T47D (cell line): ENCODE measurements at places on chromosomes 3 and 15.

DNA sequence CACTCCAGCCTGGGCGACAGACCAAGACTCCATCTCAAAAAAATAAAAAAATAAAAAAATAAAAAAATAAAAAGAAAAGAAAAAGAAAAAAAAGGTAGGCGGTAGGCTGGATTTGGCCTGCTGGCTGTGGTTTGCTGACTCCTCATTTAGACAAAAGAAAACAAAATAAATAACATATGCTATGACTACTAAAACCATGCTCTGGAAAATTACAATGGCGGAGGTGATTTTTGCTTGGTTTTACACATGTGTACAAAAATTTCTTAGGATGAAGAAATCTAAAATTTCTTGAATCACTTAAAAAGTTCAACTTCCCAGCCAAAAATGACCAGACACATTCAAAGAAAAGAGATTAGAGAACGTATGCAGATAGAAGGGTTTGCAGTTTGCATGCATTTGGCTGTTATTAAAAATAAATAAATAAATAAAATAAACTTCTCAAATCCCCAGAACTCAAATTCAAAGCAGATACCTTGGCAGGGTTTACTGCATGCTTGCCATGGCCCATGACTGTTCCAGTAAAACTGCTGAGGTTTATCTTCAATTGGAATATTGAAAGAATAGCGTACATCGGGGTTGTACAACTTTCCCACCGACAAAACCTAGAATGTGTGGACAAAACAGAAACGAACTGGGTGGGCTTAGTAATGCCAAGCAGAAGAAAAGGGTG, 65.9 kb downstream of the ADAMTS9 start:
- no peak for DNase-seq

GRCh38 chr3:127005864-127006500, 23.1 kb downstream of the PLXNA1 start:
- DNase-seq: no peak

GRCh38 chr15:101559952-101560351, 70.4 kb upstream of the PCSK6 start:
- no peak for DNase-seq

GRCh38 chr15:99057697-99058420, 47.0 kb upstream of the SYNM start:
- no peak for DNase-seq

DNA sequence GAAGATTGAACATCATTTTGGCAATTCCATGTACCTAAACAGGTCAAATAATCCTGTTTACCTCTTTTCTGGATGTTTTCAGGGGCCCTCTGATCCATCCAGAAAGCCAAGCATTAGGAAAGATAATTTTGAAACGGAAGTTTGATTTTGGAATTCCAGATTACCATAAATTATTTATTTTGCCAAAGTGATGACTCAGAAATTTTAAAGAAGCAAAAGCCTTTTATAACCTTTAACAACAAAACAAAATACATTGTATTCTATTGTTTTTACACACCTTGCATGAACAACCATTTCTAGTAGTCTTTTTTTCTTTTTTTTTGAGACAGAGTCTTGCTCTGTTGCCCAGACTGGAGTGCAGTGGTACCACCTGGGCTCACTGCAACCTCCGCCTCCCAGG, 32.0 kb upstream of the INO80 start:
- DNase-seq: no peak

DNA sequence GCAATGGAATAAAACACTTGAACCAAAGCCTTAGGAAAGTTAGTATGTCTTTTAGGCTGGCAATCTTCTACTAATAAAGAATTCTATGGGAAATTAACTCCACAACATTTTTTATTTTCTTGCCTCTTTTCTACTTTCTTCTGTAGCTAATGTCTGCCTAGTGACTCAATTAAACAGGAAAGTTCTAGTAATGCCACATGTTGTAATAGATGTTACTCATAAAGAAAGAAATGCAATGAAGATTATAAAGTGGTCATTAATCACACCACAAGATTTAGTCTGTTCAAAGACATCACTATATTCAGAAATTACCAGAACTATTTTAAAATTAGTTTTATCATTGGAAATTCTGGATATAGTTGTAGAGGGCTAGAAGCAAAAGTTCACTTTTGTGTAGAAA, 329.7 kb downstream of the SI start:
- DNase-seq: no peak

DNA sequence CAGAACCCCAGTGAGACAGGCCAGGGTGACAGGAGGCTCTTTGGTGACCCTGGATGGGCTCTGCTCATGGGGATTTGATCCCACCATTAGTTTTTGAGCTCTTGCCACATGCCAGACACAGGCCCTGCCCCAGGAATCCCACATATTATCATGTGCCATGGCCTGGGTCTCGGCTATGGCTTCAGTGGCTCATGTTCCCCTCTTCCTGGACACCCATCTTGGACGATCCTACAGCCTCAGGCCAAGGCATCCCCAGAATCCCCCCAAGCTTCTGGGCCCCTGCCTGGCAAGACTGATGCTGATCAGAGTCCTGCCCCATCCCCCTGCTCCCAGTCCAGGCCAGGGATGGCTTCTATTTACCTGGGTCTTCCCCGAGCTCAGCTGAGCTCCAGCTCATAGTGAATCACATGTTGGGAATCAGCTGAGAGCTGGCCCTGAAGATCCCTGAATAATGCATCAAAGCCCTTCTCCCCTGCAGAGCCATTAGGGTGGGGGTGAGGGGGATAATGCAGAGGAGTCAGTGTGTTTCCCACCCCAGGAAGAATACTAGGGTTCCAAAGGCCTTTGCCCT, 50.9 kb upstream of the CHRNB4 start:
- no peak for DNase-seq

GRCh38 chr3:22319446-22319845, 568.4 kb upstream of the ZNF385D start:
- DNase-seq: no peak

- DNase-seq: no peak
These were observed 17.9 kb upstream of the SATB1 start for GRCh38 chr3:18442756-18443664.

DNA sequence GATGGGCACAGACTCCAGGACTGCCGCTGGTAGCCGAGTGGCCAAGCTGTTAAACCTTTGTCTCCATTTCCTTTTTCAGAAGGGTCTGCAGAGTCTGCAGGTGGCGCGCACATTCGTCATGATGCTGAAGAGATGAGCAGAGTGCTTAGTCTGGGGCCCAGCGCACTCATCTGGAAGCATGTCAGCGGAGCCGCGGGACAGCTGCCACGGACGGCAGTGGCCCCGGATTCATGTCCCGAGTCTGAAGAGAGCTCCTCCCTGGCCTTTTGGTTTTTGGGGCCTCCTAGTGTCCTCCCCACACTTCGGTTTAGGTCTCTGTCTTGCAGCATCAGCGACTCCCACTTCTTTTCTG, 42.6 kb downstream of the KLHL25 start:
- no peak for DNase-seq

GRCh38 chr3:159668990-159669476, 319.6 kb upstream of the IL12A start:
- DNase-seq: no peak

DNA sequence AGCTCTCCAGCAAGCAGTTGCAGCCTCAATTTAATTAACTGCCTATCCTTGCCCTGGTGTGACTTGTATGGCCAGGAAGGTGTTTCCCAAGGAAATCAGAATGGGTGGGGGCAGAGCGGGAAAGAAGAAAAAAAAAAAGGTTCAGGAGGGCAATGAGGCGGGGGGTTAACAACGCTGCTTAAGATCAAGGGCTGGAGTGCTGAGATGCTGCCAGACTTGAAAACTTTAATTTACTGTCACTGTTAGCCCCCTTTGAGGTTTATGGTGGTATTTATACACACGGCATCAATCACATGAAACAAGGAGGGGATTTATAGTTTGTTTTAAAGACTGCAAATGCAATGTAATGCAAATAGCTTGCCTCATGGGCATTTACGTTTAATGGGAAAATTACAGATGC, 319.4 kb upstream of the NR2F2 start:
- no peak for DNase-seq

GRCh38 chr3:181701096-181701495, 10.6 kb upstream of the SOX2 start:
- DNase-seq: no peak

DNA sequence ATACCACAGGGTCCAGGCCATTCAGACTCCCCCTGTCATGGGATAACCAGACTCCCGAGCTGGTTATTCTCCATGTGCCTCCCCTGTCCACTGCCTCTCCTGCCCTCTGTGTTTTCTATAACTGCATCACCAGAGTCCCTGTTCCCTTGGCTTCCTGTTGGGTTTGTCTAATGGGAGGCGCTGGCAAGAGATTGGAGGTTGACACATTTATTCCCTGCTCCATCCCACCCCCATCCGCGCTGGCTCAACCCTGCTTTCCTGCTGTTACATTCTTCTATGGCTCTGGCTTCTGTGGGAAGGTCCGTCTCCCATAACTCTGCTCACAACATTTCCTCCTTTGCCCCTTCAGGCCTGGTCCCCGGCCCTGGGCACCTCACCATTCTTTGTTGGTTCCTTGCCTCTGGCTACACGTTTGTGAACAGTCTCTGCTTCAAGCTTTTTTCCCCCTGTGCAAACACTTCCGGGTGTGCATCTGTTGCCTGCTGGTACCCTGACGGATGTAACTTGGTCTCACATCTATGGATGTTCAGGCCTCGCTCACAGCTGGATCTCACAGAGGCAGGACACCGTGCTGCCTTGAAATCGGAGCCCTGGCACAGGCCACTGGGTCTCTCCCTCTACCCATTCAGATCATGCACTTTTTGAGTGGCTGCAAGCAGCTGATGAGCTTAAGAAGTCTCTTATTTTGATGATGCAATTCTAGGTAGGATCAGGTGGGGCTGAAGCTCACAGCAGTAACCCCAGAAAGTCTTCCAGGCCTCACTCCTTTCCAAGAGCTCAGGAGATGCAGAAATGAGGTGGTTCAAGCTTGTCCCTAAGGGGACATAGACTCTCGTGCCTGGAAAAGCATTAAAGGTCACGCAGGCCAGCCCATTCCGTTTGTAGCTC, 68.6 kb upstream of the ATP13A3 start:
- DNase-seq: no peak

DNA sequence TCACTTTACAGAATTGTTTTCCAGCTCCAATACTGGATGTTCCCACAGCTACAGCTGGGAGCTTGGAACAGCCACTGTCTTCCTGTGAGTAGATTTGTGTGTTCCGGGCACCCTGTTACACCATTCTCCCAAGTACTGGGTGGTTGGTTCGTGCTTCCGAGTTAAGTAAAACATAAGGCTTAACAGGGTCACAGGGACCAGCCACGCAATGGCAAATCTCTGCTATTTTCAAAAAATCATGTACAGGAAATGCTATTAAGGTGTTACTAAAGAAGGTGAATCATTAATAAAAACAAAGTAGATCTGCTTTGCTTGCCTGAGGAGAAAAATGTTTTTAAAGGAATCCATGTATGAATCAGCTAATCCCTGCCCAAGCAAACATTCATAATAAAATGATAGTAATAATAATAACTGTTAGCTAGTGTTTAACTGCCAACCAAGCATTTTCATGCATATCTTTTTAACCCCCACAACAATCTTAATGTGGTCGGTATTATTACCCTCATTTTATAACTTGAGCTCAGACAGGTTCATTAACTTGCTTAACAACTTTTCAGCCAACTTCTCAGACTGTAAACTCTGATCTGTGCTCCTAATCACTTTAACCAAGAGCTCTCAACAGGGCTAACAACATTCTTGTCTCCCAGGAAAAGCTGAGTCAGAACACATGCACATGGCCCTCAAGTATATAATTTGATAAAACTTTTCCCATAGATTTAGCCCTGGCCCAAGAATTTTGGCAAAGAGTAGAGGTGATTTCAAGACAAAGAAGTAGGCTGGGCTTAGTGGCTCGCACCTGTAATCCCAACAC, 2.7 kb upstream of the C2CD4A start:
- no peak for DNase-seq

GRCh38 chr15:96327155-96327741, 3.3 kb upstream of the NR2F2 start:
- no peak for DNase-seq

- no peak for DNase-seq
These were observed 23.6 kb downstream of the NCK1 start for GRCh38 chr3:136885357-136886213.

- no peak for DNase-seq
These were observed 954.5 kb downstream of the ZPLD1 start for GRCh38 chr3:103389356-103389755.

- peak; percentile 70 for DNase-seq
These were observed 30.9 kb downstream of the CCNL1 start for GRCh38 chr3:157128771-157129681.

DNA sequence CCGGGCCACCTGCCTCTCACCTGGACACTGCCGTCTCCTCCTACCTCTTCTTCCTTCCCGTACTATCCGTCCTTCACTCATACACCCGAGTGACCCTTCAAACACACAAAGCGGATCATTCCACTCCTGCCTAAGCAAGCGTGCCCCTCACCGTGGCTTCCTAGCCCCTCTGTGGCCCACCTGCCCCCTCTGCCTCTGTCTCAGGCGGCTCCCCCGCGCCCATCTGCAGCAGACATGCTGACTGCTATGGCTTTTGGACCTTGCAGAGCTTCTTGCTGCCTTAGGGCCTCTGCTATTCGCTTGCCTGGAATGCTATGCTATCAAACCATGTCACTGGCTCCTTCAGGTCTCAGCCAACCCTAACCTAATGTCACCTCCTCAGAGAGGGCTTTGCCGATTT, 38.1 kb downstream of the SLC28A1 start:
- no peak for DNase-seq

- DNase-seq: no peak
These were observed 46.9 kb upstream of the DIPK2A start for GRCh38 chr3:143924522-143925285.

GRCh38 chr3:377158-377561, 180.6 kb downstream of the CHL1 start:
- DNase-seq: peak; percentile 68

- DNase-seq: no peak
These were observed 297.4 kb downstream of the PLCL2 start for GRCh38 chr3:17182166-17182565.
